Type B pancreatic cell (in vitro differentiated cells): ENCODE measurements at places on chromosomes 11 and 22.

GRCh38 chr11:45761659-45762058 is 43.3 kb upstream of the SLC35C1 start:
- DNase-seq: no peak

DNA sequence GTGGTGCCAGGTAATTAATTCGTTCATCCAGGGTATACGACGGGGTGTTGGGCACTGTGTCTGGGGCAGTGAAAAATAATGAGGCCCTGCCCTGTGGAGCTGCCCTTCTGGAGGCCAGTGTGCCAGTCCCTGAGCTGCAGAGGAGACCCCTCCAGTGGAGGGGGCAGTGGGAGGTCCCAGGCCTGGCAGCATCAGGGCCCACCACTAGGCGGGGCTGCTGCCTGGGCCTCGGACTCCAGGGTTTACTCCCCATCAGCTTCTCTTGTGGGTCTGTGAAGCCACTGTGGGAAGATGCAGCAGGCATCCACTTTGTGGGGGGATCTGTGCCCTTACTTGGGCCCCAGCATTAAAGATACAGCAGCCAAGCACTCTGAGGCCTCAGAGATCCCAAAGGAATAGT is 17.4 kb upstream of the TMPRSS6 start:
- no peak for DNase-seq

- DNase-seq: no peak
These were observed 11.5 kb downstream of the ATP5MG start for GRCh38 chr11:118412921-118413320.

DNA sequence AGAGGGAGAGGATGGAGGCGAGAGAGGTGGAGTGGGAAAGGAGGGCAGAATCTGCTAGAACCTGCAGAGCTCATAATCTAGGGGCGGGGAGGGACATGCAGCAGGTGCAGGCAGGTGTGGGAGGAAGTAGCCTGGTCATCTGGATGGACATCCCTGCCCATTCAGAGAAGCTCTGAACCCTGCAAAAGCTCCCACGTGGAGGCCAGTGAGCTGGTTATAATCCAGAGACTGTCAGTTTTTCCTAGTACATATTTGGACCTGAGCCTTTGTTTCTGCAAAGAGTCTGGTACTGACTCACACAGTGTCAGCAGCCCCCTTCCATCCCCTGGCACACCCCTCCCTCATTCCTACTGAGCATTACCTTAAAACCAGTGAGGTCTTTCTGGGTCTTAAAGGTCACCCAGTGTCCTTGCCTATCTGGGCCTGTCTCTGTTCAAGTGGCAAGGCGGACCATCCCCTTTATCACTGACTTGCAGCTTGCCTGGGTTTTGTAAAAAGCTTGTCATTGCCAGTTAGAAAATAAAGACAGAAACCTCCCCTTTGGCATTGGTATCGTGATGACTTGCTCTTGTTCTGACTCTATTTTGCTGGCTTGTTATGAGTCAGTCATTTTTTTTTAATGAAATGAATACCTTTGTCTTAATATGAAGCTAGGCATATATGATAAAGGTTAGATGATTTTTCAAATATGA is 26.1 kb downstream of the PTPRJ start:
- no peak for DNase-seq

DNA sequence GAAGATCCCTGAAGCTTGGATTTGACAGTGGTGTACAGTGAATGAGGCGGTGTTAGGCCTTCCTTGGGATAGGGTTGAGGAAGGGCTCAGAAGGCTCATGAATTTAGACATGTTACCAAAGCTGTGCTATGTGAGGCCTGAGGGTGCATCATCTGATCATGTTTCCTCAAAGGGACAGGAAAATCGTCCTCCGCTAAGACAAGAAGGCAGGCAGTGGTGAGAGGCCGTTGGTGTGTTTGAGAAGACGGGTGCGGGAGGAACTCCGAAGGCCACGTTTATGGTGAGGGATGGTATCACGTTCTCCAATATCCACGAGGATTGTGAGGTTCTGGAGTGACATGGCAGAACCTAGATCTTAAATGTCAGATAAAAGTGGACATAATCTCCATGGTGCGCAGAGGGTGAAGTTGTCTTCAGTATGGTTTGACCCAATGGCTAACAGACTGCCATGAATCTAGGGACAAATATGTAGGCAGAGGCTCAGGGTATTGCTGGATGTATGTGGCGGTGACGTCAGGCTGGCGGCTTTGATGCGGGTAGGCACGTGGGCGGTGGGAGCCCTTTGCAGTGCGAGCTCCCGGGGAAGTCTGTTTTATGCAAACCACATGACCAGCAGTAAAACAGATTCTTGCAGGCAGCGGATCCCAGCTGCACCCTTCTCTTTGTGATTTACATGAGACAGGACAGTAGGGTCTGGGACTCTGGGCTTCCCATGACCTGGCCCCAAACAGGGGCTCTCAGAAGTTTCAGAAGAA is 242.3 kb upstream of the B3GAT1 start:
- peak; percentile 39 for DNase-seq

GRCh38 chr22:47168900-47169800 is 406.7 kb downstream of the TBC1D22A start:
- peak; percentile 64 for DNase-seq

- DNase-seq: no peak
These were observed 42.1 kb upstream of the LARGE1 start for GRCh38 chr22:33962409-33962808.

- DNase-seq: no peak
These were observed 98.0 kb downstream of the SHANK2 start for GRCh38 chr11:71154261-71154805.

GRCh38 chr11:58958500-58958899 is 19.2 kb downstream of the GLYATL1 start:
- DNase-seq: no peak

GRCh38 chr11:121618516-121618915 is 165.7 kb upstream of the SORL1-AS1 start:
- no peak for DNase-seq

DNA sequence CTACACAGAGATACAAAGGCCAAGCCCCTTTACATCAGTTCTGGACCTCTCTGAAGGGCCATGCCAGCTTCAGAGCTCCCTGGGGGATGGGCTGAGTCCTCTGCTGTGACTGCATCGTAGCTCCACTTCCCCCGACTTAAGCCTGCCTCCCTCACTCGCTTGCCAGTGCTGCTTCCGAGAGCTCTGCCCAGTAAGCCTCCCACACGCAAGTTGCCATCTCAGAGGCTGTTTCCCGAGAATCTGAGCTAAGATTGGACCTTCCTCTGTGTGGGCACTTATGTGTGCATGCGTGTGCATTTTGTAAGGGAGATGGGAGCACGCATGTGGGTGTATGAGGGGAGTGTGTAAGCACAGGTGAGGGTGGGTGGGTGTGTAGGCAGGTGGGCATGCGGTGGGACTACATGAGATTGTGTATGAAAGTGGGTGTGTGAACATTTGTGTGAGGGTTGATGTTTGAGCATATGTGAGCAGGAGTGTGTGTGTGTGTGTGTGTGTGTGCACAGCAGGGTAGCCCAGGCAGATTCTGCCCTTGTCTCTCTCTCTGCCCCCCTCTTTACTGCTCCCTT is 163.0 kb upstream of the SYT13 start:
- no peak for DNase-seq

GRCh38 chr11:127890030-127890615 is 697.2 kb downstream of the ETS1 start:
- DNase-seq: no peak

GRCh38 chr11:78653294-78653909 is 78.7 kb upstream of the NARS2 start:
- DNase-seq: no peak

- DNase-seq: peak; percentile 85
These were observed 43.2 kb upstream of the ETS1 start for GRCh38 chr11:128630367-128631230.

DNA sequence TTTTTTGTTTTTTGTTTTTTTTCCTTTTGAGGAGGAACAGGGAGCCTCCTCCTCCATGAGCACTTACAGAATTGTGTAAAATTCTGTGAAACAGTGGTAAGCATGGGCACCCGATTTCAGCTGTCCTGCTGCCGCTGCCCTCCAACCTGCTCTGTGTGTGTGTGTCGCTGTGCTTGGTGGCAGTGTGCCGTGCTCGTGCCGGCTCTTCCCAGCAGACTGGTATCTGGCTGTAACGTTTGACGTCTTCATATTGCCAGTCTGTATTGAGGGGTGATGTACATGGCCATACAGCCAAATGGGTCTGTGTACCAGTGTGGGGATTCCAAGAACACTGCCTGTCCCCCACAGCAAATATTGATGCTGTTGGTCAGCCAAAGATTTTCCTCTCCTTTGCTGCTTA is 97.1 kb downstream of the CWC15 start:
- no peak for DNase-seq

DNA sequence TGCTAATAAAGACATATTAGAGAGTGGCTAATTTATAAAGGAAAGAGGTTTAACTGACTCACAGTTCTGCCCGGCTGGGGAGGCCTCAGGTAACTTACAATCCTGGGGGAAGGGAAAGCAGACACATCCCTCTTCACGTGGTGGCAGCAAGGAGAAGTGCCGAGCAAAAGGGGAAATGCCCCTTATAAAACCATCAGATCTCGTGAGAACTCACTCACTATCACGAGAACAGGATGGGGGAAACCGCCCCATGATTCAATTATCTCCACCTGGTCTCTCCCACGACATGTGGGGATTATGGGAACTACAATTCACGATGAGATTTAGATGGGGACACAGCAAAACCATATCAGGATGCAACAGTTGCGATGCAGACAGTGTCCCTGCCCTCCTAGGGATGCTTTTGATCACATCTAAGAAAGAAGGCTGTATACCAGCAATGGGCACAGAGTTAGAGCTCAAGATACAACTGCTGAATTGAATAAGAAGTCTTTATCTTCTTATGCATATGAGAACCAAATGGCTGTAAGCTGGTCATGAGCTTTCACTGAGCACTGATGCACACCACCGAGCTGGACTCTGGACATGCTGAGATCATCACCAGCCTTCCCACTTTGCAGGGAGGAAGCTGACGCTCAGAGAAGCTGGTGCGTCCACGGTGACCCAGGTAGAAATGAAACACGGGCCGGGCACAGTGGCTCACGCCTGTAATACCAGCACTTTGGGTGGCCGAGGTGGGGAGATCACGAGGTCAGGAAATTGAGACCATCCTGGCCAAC is 255.2 kb downstream of the MN1 start:
- no peak for DNase-seq

DNA sequence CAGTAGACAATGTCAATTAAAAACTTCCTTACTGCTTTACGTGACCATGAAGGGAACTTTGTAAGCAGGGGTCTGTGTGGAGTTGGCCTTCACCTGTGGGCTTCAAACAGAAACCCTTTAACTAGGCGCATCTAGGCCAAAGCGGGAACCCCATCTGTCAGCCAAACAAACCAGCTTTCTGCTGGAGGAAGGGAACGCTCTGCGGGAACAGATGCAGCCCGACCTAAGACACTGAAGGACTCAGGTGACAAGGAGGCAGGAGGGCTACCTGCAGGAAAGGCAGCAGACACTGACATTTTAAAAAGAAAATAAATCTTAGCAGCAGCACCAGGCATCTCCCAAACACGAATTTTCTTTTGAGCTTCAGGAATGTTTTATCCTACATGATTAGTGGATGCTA is 78.4 kb downstream of the CADM1 start:
- DNase-seq: no peak

- no peak for DNase-seq
These were observed 60.5 kb upstream of the CHST1 start for GRCh38 chr11:45725776-45726492.

GRCh38 chr11:66187453-66187852 is 81.0 kb upstream of the RAB1B start:
- DNase-seq: no peak

DNA sequence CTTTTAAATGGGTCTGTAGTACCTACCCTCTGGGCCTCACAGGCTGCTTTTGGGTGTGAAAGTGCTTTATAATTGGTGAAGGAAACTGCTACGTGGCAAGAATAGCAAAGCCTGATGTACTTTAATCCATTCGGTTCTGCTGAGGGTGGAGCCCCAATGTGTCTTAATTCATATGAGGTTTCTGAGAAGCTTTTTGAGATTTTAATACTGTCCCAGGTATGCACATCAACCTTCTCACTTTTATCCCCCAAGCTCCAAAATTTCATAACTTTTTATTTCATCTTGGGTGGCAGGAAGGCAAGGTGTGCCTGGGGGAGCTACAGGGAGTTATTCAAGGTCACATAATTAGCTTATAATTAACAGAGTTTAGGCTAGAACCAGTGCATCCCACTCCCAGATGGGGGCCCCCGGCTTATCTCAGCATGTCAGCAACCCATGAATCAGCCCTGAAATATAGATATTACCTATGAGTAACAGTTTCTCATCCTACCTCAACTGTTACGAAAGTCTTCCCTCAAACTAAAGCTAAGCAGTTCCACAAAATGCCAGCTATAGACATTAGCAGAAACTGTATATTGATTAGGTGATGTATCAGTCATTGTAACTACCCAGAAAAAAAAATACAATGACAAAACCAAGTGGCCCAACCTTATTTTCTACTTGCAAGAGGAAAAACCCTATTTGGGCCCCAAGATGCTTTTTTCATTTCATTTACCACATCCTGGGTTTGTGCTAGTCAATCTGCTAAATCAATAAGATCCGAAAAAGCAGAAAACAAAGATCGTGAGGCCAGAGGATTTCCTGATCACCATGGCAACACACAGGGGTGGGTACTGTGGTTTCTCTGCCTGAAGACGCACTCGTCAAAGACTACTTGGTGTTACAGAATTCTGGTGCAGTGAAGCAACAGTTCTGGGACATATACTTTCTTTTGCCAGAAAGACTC is 26.7 kb downstream of the CD44 start:
- no peak for DNase-seq

- DNase-seq: no peak
These were observed 54.9 kb upstream of the BLID start for GRCh38 chr11:122170815-122171475.

- DNase-seq: no peak
These were observed 81.6 kb downstream of the FLI1 start for GRCh38 chr11:128775468-128775867.

GRCh38 chr11:78993802-78994430 is 419.3 kb upstream of the NARS2 start:
- DNase-seq: no peak

DNA sequence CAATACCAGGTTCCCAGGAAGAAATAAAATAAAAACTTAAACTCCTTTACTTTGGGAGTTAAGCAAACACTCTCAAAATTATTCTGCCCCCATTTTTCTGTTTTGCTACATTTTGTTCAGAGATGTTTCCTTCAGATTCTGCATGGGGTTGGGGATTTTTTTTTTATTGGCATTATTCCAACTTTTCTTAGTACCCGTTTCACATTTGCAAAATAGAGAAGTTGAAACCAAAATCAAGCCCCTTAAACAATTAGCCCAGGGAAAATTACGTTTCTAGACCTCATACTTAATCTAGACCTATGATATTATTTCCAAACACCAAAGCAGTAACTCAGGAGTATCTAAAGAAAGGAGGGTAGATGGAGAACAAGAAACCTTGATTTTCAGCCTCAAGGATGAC is 20.6 kb upstream of the MS4A7 start:
- DNase-seq: no peak

DNA sequence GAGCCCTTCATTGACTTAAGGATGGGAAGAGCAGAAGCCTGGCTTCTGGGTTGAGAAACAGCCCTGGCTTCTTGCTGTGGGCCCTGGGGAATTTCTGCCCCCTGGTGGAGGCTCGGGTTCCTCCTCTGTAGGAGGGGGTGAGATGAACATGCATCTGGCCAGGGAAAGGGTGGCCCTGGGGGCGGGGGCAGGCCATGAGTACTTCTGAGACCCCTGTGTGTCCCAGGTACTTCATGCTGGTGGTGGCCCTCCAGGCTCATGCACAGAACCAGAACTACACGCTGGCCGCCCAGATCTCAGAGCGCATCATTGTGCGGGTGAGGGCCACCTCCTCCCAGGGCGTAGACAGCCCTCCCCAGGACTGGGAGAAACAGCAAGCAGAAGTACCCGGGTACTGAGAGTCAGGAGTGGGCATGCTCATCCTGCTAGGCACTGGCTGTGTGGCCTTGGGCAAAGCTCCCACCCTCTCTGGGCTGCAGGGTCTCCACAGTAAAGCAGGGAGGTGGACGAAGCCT is 15.8 kb downstream of the TMEM258 start:
- DNase-seq: no peak
